ENCODE measurements at places on chromosomes 11 and 22.

GRCh38 chr11:116421529-116422185, 351.1 kb downstream of the BUD13 start:
- no peak for DNase-seq

- no peak for DNase-seq
Observed at GRCh38 chr11:133787379-133788141, 57.8 kb downstream of the SPATA19 start.

GRCh38 chr11:11389238-11389637, 36.2 kb upstream of the CSNK2A3 start:
- no peak for DNase-seq

DNA sequence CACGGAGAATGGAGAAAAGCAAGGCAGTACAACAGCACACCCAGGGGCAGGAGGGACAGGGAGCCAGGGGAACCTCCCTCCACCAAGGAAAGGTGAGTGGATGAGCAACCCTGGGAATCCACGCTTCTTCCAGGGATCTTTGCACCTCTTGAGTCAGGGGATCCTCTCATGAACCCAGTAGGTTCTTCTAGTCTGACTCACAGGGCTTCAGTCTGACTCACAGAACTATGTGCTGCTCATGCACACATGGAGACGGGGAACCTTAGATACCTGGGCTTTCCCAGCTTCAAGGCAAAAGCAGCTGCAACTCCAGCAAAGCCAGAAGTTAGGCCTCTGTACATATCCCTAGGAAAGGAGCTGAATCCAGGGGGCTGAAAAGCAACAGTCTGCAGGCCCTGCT, 1021.4 kb upstream of the TENM4 start:
- no peak for DNase-seq

GRCh38 chr11:23573429-23573828, 713.2 kb upstream of the CCDC179 start:
- DNase-seq, result no peak

DNA sequence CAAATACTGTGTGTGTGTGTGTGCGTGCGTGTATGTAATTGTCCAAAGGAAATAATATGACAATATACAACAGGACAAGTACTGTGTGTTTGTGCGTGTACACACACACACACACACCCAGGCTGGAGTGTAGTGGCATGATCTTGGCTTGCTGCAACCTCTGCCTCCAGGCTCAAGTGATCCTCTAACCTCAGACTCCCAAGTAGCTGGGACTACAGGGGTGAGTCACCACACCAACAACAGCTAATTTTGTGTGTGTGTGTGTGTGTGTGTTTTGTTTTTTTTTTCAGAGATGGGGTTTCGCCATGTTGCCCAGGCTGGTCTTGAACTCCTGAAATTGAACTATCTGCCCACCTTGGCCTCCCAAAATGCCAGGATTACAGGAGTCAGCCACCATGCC, 61.5 kb downstream of the NUP98 start:
- no peak for DNase-seq

GRCh38 chr11:12259956-12260355, 117.4 kb upstream of the PARVA start:
- no peak for DNase-seq

- DNase-seq, result no peak
Observed at GRCh38 chr22:29872989-29873388, 10.0 kb upstream of the MTMR3 start.

GRCh38 chr22:48098243-48098920, 1335.9 kb downstream of the TBC1D22A start:
- DNase-seq, result peak; percentile 87

DNA sequence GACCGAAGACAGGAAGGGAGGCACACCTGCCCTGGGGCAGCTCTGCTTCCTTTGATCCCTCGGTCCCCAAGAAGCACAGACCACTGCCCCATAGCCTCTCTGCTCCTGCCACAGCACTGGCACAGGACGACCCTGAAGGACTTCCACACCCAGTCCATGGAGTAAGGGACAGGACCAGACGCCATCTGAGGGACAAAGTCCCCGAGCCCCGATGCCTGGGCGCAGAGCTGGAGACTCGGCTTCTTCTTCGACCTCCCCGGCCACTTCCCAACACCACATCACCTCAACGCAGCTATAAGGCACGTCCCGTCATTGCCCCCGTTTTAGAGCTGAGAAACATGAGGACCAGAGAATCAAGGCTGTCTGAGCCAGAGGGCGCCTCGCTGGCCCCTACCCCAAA, 310.5 kb downstream of the BRD1 start:
- no peak for DNase-seq

DNA sequence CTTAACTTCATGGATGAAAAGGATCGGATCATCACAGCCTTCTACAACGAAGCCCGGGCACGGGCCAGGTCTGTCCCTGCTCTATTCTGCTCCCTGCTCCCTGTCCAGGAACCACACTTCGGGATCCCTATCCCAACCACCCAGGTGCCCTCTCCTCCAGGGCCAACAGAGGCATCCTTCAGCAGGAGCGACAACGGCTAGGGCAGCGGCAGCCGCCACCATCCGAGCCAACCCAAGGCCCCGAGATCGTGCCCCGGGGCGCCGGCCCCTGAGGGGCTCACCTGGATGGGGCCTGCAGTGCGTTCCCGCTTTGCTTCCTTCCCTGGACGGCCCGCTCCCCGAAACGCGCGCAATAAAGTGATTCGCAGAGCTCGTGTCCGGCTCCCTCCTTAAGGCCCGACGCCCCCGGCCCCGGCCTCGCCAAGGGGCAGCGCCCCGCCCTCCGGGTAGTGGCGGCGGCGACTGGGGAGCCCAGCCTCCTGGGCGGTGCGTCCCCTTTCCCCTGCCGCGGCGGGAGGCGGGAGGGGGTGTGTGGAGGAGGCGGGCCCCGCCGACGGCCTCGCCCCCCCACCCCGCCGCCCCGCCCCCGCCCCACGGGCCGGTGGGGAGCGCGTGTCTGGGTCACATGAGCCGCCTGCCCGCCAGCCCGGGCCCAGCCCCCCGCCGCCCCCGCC, at the start of gene VEGFB:
VEGFB (plus strand) TSS at position 672 of the 674 bp plus-strand sequence. CDS start 250 bp downstream, outside the sequence.
- peak; percentile 94 for DNase-seq

DNA sequence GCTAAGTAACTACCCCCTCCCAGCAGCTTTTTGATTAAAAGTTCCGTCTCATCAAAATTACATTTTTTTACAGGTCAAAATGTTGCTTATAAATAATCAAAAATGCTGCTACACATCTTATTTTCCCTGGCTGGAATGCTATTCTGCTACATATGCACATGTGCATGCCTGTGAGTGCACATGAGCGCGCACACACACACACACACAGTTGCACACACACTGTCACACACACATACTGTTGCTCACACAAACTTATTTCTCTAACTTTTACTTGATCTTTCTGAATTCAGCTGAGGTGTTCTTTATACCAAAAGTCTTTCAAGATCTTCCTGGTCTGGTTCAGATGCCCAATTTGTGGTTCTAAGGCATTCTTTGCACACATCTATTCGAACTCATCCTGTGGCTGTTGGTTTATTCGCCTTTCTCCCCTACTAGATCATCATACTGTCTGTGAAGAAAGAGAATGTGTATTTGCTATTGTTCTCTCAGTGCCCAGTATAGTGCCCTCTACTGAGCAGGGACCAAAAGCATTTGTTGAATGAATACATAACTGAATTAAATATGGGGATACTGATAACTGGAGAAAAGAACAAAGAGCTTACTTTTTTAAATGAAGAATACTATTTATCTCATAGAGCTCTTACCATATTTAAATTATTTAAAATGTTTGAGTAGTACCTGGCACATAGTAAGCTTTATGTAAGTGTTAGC, 68.1 kb upstream of the CCDC179 start:
- DNase-seq, result no peak

DNA sequence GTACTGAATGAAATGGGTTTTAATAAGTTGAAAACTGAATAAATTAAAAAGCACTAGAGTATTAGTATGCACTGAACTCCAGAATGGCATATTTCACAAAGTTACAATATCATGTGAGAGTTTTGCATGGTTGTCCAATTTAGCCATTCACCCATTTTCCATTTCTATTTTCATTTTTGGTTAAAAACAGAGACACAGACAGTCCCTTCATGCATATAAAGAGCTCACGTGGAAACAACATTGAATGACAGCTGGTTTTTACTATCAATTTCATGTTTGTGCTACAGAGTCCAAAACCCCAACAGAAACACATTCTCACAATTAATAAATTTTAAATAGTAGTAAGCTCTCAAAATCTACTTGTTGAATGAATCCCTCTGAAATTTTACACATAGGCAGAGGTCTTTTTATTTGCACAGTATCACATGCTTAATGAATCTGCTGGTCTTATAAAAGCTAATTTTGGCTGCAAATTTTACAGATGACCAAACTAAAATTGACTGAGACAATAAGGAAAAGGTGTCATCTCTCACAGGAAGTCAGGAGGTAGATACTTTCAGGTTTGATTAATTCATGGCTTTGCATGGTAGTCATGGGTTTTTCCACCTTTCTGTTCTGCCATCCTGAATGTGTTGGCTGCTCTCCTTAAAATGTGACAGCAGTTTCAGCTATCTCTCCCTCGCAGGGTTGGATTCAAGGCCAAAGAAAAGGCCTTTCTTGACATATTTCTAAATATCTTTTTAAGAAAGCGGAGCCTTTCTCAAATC, 20.6 kb upstream of the DDI1 start:
- no peak for DNase-seq

- DNase-seq, result peak; percentile 14
Observed at GRCh38 chr11:81658722-81659121, 1074.9 kb downstream of the FAM181B start.

DNA sequence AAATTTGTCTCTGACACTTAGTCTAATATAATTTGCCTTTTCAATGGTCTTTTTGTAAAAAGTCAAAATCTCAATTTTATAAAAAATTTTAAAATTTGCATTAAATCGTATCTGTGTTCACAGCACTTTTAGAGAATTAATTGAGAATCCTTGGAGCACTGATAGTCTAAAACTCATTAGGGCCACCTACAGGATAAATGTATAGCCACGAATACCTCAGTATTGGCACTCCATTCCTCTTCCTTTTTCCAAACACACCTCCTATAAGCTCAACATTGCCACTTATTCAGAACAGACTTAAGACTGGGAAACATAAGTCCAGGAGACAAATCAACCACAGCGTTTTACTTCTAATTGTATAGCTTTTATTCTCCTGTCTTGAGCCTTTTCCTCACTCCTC, 776.0 kb upstream of the ARHGAP42 start:
- DNase-seq, result no peak

GRCh38 chr11:60916669-60917206, 2.8 kb downstream of the TMEM109 start:
- DNase-seq, result no peak

DNA sequence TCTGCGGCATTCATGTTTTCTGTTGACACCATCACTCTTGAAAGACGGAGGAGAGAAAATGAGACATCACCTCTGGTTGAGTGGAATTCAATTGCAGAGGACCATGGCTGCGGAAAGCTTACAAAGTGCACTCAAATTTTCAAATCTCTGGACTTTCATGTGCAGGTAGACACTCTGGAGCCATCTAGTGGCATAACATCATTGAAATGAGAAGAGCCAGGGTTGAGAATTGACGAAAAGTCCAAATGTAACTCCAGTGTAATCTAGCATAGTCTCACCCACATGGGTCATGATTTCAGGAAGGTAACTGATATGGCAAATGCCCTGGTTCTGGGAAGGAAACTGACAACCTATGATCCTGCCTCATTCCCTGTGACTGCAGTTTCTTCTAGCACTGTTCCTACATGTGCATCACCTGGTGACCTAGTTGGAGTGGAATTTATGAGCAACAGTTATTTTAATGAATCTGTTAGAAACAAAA, 687.8 kb downstream of the KCNA4 start:
- DNase-seq, result peak; percentile 3

DNA sequence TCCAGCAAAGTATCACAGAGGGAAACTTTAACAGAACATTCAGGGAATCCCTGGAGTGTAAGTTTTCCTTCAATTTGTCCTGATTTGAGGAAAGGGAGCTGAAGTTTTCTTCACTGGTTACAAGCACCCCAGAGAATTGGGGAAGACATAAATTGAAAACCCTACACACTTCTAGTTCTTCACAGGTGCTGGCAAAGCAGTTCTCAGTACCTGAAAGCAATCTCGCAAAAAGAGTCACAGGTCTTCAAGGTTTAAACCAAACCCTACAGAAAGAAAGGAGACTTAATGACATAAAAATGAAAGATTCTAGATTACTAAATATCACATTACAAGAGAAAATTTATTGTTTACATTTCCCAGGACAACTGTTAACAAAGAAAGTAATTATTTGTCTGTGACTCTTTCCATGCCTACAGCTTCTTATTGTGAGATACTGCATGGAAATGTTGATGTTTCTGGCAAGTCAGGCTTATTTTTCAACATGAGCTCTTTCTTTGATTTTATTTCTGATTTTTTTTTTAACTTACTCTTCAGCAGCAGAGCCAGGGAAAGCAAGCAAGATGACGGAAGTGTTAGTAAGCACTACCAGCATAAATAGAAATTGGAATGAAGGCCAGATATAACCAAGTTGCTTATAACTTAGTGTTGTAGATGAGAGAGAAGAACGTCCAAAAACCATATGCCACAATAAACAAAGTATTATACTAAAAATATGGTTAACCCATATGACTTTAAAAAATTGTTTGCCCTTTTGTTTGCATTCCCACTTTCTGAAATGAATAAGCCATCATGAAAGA, 44.1 kb downstream of the FANCF start:
- DNase-seq, result no peak

DNA sequence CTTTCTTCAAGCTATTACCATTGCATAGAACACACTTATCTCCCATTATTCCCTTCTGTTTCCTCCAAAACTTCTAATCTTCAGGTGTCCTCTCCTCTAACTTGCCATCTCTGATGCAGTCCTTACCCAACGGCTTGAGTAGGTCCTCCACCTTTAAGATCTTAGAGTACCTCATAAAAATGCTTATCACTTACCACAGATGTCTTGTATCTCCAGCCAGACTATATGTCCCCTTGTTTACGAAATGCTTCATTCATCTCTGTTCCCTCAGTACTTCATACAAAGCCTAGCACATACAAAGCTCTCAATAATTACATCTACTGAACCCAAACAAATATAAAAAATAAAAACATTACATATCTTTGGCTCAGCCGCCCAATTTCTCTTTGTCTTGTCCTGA, 49.2 kb downstream of the PAK1 start:
- DNase-seq, result no peak

DNA sequence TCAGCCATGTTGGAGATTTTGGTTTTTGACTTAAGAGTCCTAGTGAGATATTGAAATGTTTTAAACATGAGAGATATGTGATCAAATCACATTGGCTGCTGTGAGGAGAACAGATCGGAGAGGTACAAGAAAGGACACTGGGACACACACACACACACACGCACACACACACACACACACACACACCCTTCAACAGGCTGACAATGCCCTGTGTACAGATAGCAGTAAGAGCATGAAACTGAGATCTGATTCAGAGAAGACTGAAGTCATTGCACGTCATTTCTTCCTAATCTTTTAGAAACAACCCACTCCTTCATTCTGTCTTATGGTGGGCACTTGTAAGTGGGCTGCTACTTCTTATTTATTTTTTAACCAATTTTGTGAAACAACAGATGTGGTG, 200.5 kb upstream of the E2F8 start:
- DNase-seq, result no peak

DNA sequence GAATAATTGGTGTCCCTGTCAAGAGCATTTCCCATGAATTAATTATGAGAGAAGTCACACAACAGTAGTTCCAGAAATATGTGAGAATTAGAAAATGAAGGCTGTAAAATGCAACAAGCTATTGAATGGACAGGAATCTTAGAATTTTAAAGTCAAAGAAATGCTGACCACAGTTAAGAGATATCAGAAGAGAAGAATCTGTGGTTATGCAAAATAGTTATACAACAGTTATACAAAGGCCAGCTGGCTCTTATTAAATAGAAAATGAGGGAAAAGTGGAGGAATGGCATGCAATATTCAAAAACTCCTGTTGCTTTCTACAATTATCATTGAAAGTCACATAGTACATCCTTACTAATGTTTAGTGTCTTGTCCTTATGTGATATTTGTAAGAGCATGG, 27.4 kb downstream of the CASP12 start:
- no peak for DNase-seq
